ENCODE measurements at places on chromosomes 3 and 15. TPM values are rescaled to one million over a fixed set of nuclear protein-coding genes. Genes with fewer than 3 reads are reported as not detected.

DNA sequence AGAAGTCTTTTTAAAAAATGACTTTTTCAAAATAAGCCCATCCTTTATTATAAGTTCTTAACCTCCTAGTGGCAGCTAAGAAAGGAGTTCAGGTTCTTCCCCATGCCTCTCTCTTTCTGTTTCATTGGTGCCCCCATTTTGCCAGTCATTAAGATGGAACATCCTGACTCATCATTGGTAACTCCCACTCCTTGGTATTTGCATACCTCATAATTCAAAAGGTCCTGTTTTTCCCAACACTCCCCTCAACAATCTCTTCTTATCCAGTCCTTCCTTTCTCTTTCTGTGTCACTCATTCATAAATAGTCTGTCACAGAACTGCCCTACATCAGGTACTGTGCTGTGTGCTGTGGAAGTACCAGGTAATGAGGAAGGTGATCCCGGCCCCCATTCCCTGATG is 394.0 kb downstream of the FOXP1 start:
- no peak for DNase-seq

- no peak for DNase-seq
These were observed 218.4 kb upstream of the LMCD1 start for GRCh38 chr3:8283193-8283592.

GRCh38 chr3:122797291-122797690 is 2.4 kb downstream of the SLC49A4 start:
- DNase-seq, result no peak

DNA sequence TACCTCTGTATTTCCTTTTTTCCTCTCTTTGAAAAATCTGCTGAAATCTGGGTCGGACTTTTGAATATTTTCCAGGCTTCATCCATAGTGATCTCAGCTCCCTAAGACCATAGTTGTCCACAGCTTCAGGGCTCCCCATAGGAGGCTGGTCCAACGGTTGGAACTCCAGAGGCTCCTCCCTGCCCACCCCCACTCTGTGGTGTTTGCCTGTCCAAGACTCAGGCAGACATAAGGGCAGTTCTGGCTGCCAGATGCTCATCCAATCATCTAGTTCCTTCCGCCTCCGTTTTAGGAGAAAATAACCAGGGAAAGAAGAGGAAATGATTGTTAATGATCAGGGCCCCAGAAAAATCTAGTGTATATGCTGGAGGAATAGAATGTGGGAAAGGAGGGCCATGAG is 27.9 kb upstream of the PRTG start:
- DNase-seq, result no peak

DNA sequence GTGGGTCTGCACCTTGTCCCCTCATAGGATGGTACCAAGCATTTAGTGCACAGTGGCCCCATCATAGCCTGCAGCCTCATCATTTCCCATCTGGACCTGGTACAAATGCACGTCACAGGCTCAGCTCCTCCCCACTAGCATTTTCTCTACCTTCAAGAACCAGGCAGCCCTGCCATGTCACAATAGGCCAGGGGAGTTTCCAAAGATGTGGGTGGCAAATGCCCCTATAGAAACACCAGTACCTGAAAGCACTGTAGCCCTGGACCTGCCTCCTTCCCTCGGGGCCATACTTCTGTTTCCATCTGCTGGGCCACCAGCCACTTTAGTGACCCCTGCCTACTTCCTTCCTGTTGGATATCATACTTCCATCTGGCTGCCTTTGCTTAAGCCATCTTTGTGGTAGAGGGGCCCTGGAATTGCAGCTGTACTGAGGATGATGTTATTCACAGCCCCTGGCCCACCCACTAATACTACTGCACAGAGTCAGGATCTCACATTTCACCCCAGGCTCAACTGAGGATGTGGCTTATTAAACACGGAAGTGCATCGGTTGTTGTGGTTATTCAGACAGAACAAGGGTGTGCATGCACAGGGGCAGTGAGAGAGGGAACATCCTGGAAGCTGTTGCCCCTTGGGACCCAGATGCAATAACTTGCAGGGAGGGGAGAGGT is 3.8 kb downstream of the TCTA start:
- DNase-seq, result no peak

DNA sequence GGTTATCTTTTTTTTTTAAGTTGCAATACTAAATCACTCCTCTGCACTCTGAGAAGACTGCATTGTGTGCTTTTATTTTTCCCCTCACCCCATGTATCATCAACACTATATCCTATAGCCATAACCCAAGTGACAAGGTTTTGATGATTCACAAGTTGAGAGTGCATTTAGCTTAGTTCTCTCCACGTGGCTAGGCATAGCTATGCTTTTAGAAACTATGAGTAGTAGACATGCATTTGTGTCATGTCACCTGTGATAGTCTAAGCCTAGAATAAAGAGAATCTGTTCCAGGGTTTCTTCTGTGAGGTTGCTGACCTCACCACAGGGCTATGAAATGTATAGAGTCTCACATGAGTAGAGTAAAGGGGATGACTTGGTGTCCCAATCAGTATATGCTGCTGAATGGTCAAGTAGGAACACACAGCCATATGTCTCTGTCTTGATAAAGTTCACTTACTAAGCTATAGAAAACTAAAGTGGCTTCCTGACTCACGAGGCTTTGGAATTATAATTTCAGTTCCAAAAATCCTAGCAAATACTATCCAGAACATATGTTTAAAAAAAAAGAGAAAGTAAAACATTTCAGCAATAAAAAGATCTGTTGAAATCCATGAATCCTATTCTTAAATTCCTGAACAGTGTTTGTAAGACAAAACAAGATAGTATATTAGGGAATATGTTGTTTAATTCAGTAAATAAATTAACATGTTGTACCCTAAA is 206.3 kb downstream of the LSAMP start:
- no peak for DNase-seq

DNA sequence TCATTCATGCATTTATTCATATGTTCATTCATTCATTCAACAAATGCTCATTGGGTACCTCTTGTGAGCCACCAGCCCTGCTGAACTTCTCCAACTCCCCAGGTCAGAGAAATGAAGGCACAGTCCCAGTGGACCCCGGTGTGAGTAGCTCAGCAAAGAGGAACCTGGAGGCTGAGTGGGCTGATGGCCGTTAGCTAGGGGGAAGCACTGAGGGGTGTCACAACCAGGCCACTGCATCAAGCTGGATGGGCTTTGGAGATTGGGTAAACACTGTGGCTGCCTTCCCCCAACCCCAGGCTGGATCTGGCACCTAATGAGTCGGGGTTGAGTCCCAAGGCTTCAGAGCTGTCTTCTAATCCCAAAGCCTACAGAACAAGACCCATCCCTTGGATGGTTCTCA is 12.1 kb upstream of the ALAS1 start:
- no peak for DNase-seq

- DNase-seq, result no peak
These were observed 264.8 kb downstream of the SLCO3A1 start for GRCh38 chr15:92118162-92118935.

DNA sequence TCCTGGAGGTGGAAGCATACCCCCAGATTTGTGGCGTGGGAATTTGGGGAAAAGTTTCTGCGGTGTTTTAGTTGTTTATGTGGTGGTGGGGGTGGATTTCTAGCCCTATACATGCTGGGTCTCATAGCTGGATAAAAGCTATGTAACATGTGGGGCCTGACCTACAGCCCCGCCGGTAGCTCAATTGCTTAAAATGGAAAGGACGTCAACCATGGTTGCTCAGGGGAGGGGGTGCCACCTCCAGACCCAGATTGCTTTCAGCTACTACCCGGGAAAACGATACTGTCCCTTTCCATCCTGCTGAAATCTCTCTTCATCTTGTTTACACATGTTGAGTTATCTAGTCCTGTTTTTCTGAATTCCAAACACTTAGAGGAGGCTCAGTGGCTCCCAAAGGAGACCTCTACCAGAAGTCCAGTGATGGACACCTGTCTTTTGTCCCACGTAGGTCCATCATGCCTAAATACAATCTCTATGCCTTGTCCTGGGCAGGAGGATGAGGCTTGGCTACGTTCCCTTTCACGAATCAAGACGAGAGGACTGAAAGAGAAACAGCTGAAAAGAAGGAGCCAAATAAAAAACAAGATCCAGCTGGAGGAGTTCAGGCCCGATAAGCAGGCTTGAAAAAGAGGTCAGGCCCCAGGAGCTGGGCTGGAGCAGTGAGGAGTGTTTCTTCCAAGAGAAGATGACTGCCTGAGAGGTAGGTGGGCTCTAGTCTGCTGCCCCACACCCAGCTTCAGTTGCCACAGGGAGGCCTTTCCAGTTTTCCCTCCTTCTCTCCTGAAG is 72.1 kb upstream of the TPRG1 start:
- DNase-seq, result no peak

DNA sequence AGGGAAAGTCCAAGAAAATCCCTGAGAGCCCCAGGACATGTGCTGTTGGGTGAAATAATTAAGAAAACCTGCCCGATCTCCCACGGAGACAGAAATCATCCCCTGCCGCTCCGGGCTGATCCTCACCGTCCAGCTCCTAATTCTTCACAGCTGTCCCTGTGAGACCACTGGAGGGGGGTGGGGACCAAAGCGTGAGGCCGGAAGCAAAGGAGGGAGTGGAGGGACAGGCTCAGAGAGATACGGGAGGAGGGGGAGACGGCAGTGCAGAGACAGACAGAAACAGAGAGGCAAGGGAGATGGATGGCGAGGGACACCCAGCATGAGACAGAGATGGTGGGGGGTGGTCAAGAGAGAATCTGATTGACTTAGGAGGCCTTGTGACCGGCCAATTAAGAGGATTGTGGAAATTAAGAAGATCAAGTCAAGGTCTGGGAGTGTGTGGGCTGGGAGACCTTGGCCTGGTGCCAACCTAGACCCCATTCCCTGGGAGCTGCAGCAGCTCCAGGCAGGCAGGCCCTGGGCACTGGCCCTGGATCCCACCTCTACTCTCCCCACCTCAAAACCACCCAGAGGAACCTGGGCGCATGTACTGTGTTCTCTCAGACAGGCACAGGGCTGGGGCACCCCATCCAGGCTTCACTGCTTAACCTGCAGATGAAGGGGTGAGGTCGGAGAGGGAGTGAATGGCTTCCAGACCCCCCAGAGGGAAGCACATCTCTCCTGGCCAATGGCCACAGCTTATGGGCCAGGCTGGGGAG is 113.2 kb upstream of the ALDH1A3 start:
- DNase-seq, result no peak

DNA sequence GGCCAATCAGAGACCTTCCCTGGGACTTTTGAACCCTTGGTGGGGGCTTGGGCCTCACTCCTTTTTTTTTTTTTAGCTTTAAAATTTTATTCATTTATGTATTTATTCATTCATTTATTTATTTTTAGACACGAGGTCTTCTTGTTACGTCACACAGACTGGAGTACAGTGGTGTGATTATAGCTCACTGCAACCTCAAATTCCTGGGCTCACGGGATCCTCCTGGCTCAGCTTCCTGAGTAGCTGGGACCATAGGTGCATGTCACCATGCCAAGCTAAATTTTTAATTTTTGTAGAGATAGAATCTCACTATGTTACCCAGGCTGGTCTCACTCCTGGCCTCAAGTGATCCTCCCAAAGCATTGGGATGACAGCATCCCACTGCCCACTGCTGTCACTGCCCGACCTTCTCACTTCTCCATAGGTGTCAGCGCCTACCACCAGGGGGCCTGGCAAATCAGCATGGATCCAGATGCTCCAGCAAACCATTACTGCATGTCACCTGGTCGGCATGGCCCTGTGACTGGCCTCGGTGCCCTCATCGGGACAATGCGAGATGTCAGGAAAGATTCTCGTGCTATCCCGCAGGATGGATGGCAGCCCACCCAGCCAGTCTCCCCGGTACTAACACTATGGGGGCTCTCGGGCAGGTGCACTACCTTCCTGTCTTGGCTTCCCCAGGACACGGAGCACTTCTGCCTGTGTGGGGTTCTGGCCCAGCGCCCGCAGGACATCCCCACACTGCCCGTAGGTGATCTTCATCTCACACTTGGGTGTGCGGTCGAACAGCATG is 3.0 kb downstream of the MYL3 start:
- peak; percentile 37 for DNase-seq

- no peak for DNase-seq
These were observed 11.8 kb downstream of the CACNA1D start for GRCh38 chr3:53506110-53506762.

- no peak for DNase-seq
These were observed 12.7 kb downstream of the SEMA4B start for GRCh38 chr15:90213818-90214204.

DNA sequence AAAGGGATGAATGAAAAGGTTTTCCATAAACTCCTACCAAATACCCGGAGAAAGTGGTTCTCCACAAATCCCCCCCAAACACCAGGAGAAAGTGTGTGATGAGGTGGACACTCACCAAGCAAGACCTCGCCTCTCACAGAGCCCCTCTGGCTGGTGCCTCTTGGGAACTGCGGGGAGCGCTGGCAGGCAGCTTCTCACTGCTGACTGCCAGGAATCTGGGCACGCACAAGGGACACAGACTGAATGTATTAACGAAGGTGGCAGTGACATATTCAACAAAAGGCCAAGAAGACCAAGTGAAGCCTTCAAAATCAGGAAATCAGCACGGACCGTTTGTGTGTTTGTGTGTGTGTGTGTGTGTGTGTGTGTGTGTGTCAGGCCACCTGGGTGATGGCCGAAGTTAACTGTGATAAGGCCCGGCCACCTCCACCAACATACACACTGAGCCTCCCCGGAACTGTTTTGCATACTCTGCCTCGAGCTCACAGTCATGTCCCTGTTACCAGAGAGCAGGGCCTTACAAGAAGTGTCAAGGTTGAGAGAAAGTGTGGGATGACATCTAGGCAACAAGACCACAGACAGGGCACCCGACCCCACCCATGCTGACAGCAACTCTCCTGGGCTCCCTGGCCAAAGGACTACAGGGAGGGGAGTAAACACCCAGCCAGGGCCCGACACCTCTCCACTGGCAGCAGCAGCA is 18.0 kb downstream of the ATP10A start:
- no peak for DNase-seq

DNA sequence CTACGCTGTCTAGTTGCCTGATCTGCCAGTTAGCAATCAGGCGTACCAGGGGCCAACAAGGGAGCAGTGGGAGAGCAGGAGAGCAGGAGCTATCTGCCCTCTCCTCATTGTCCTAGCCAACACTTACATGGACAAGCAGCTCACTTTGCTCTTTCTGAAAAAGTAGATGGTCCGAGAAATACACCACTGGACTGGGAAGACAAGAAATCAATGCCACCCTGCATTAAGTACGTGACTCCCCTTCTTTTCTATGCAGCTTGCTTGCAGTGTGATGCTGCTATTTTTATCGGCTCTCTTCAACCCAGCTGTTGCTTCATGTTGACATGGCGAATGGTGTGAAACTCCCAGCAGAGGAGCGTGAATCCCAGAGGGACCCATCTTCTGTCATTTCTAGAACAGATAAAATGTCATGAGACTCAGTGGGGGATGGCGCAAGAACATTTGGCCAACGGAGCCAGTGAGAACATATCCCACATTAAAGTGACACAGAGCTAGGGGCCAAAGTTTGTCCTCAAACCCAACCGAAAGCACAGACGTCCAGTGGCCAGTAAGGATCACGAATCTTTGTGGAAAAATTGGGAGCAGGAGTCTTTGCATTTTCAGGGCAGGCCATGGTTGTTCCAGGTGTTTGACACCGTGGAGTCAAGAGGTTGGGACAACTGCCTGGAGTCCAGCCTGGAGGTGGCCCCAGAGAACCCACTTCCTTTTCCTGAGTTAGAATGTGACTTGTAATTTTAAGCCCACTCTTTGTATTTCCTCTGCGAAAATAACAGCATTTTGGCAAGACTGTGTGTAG is 53.7 kb upstream of the MEF2A start:
- DNase-seq, result no peak

GRCh38 chr3:60622349-60622748 is 628.9 kb downstream of the FHIT start:
- DNase-seq, result no peak

Gene SEMA6D
- total RNA-seq, result 1.1 TPM

Gene CP
- total RNA-seq, result not detected

Gene SLC9C1
- not detected for total RNA-seq

Gene GXYLT2
- 4.1 TPM for total RNA-seq

Gene ATP2B2
- total RNA-seq, result not detected

Gene PCNP
- 292 TPM for total RNA-seq

Gene LTK
- total RNA-seq, result 0.17 TPM

Gene ISLR2
- not detected for total RNA-seq
